Activated T-helper 2 cell treated with anti-CD3 and anti-CD28 coated beads, Interferon-gamma antibody, Interleukin-2, Interleukin-4, amounts not matched to agents 10 μg/mL and 5 μg/mL and 100 μg/mL, durations not matched to agents 14 hours and 24 hours and 36 hours (primary cell): ENCODE measurements at places on chromosomes 7 and 10. TPM values are rescaled to one million over a fixed set of nuclear protein-coding genes. Genes with fewer than 3 reads are reported as not detected.

DNA sequence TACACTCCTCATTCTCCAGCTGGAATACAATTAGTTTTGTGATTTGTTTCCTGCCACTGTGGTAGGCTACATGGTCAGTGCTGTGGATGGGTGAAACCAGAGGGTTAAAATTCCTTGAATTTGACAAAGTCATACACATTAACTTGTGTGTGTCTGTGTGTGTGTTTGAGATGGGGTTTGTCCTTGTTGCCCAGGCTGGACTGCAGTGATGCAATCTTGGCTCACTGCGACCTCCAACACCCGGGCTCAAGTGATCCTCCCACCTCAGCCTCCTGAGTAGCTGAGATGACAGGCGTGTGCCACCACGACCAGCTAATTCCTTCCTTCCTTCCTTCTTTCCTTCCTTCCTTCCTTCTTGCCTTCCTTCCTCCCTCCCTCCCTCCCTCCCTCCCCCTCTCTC lies 24.8 kb upstream of the GIMAP8 start:
- DNase-seq, result no peak

GRCh38 chr7:132475669-132476116 lies 100.6 kb downstream of the PLXNA4 start:
- no peak for DNase-seq

GRCh38 chr10:119483001-119483400 lies 59.5 kb downstream of the RGS10 start:
- no peak for DNase-seq

- no peak for DNase-seq
Measured at GRCh38 chr10:104548090-104548489, 93.0 kb upstream of the SORCS3 start.

DNA sequence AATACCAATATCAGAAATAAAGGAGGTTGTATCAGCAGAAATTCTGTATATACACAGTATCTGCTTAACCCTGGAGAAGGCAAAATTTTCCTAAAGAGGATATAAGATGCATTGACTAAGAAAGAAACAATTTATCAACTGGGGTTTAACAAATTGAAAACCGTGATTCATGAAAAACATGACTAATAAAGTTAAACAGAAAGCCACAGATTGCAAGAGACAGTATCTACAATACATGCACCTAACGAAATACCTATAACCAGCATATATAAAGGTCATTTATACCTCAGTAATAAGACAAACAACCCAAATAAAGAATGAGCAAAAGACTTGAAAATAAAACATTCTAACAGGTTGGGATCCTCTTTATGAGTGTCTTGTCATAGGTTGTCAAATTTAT lies 101.8 kb downstream of the IQUB start:
- DNase-seq, result no peak

DNA sequence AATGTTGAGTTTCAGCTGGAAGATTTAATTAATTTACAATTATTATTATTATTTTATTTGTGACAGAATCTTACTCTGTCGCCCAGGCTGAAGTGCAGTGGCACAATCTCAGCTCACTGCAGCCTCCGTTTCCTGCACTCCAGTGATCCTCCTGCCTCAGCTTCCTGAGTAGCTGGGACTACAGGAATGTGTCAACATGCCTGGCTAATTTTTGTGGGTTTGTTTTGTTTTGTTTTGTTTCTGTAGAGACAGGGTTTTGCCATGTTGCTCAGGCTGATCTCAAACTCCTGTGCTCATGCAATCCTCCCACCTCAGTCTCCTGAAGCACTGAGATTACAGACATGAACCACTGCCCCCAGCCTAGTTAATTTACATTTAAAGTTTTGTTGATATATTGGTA lies 93.8 kb upstream of the MEOX2 start:
- DNase-seq, result no peak

GRCh38 chr7:34163956-34164355 lies 258.6 kb downstream of the BMPER start:
- no peak for DNase-seq

GRCh38 chr7:50591480-50592438 lies 26.6 kb upstream of the DDC start:
- DNase-seq, result no peak

The TMEM176A gene
- total RNA-seq, result not detected in 2 replicates

The HMX2 gene
- total RNA-seq, result not detected in 2 replicates
